ENCODE measurements at places on chromosomes 11 and 22.

GRCh38 chr11:116913000-116913399 lies 75.6 kb upstream of the APOA1 start:
- DNase-seq = no peak

DNA sequence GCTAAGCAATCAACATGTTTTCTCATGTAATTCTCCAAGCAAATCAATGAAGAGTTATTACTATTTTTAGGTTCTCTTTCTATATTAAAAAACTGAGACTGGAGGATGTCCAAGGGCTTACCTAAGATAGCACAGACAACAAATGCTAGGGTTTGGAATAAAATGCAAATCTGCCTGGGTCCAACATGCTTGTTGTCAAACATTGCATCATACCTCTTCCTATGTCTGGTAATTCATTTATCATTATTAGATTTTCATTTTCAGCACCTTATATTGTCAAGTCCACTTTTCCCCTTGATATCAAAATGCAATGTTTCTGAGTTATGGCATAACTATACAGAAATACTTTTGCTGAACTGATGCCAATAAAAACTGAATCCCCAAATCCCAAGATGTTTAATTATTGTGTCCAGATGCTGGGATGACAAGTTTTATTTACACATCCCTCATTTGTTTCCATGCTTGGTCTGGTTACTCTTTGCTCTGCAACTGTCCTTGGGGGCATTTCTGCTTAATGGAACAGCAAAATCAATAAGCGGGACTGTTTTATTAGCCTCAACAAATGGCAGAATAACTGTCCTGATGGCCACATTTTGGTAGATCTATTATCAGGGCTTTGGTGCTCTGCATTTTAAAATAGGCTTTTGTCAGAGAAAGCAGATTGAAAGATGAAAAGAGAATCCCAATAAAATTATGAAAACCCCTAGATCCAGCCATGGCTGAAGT lies 86.0 kb downstream of the C11orf87 start:
- DNase-seq = no peak

GRCh38 chr11:2138068-2138430 lies 1.1 kb downstream of the IGF2 start:
- no peak for DNase-seq

DNA sequence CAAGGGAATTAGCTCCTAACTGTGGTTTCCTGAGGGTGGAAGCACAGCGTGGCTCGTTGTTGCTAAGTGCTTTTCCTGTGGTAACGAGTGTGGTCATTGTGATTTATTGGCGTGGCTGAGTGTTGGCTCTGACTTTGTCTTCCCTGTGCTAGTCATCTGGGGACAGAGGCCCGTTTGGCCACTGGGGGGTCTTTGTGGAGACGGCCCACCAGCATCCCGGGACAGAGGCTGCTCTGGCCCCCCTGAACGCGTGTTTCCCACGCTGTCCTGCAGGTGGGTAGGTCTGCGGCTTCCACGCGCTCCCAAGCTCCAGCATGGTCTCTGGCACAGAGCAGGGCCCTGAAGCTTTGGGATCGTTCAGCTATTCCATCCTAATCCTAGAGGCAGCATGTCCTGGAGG lies 1040.0 kb downstream of the TBC1D22A start:
- no peak for DNase-seq

DNA sequence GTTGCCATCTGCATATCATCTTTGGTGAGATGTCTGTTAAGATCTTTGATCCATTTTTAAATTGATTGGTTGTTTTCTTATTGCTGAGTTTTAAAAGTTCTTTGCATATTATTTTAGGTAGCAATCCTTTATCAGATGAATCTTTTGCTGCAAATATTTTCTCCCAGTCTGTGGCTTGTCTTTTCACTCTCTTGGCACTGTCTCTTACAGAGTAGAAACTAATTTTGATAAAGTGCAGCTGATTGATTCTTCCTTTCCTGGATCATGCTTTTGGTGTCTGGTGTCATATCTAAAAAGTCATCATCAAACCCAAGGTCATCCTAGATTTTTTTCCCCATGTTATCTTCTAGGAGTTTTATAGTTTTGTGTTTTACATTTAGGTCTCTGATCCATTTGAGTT lies 112.6 kb downstream of the NAT10 start:
- no peak for DNase-seq

Measured in activated CD4-positive, alpha-beta T cell treated with anti-CD3 and anti-CD28 coated beads, Interleukin-2, amount 50 U/mL, for 24 hours (primary cell).